ENCODE measurements at places on chromosomes 4 and X. TPM values are rescaled to one million over a fixed set of nuclear protein-coding genes. Genes with fewer than 3 reads are reported as not detected.
A peak's percentile ranks its signal among the peaks of the same experiment; 100 is the strongest.

GRCh38 chr4:37754410-37755185 is 68.4 kb upstream of the RELL1 start:
- no peak for DNase-seq
- H3K4me3 ChIP-seq: no peak overlapping the region
- peaks cover 39% of the 10 kb centered on the region for H3K4me1 ChIP-seq
- H3K27me3 ChIP-seq: no peaks in the 10 kb centered on the region

DNA sequence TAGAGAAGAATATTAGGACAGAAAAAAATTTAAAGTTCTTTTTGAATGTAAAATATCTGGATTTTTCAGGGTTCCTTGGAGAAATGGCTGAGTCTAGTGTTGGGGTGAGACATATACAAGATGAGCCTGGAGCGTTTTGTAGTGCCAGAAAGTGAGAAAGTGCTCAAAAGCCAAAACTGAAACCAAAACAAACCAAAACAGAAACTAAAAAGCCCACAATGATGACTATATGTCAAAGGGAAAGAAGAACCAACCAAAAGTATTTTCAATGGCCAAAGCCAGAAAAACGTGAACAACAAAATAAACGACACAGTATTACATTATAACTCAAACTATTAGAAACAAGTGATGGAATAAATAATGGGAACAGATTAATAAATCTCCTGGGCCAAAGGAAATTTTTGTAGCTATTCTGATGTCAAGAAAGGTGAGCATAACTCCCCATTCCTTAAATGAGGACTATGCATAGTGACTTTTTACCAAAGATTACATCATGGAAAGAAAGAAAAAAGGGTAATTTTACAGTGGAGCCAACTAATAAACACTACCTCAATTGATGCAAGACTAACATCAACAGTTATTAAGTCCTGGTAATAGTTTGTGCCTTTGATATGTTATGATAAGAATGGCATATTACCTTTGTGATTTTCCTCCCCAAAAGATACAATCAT is 1137.6 kb downstream of the C4orf33 start:
- H3K4me3 ChIP-seq: no peak overlapping the region
- DNase-seq: no peak
- no peaks in the 10 kb centered on the region for H3K27me3 ChIP-seq
- H3K27ac ChIP-seq: no peak overlapping the region

- H3K4me1 ChIP-seq: no peaks in the 10 kb centered on the region
- no peaks in the 10 kb centered on the region for H3K36me3 ChIP-seq
- no peak overlapping the region for H3K27ac ChIP-seq
- DNase-seq: no peak
Observed at GRCh38 chr4:81348778-81349094, 123.0 kb downstream of the RASGEF1B start.

DNA sequence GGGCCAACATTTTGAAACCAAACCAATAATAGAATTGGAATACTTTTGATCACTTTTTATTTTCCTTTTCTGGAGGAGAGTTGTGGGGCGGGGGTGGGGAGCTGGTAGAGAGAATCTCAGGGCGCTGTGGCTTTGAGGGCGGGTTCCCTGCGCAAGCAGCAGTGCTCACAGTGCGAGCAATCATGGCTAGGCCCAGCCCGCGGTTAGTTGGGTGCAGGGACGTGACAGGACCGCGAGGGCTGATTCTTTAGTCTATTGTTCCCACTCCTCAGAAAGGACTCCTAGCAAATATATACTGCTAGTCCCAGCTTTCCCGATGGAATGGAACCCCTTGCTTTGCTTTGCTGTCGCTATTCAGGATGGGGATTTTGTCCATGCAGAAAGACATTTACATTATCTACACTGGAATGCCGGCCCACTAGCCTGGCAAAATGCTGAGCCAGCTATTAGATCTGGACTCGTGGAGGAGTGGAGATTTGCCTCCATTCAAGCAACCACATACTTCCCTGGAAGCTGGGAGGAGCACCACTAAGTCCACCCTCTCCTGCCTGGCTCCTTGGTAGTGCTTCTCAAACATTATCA is 23.9 kb upstream of the APLN start:
- DNase-seq: peak; percentile 19
- peak overlapping the region; percentile 44 for H3K4me3 ChIP-seq
- H3K27ac ChIP-seq: no peak overlapping the region
- no peaks in the 10 kb centered on the region for H3K27me3 ChIP-seq
- peaks cover 6% of the 10 kb centered on the region for H3K4me1 ChIP-seq
- H3K36me3 ChIP-seq: no peaks in the 10 kb centered on the region

GRCh38 chrX:37816766-37817165 is 30.6 kb downstream of the DYNLT3 start:
- H3K4me3 ChIP-seq: no peak overlapping the region
- H3K36me3 ChIP-seq: no peaks in the 10 kb centered on the region
- no peak overlapping the region for H3K27ac ChIP-seq
- no peak for DNase-seq
- peaks cover 3% of the 10 kb centered on the region for H3K4me1 ChIP-seq
- H3K27me3 ChIP-seq: no peaks in the 10 kb centered on the region

GRCh38 chr4:186536285-186536684 is 19.1 kb downstream of the MTNR1A start:
- no peak for DNase-seq
- H3K4me1 ChIP-seq: no peaks in the 10 kb centered on the region
- H3K36me3 ChIP-seq: no peaks in the 10 kb centered on the region
- H3K27ac ChIP-seq: no peak overlapping the region
- H3K4me3 ChIP-seq: no peak overlapping the region
- H3K27me3 ChIP-seq: no peaks in the 10 kb centered on the region

- no peaks in the 10 kb centered on the region for H3K36me3 ChIP-seq
- H3K27me3 ChIP-seq: no peaks in the 10 kb centered on the region
- no peaks in the 10 kb centered on the region for H3K4me1 ChIP-seq
- no peak overlapping the region for H3K27ac ChIP-seq
- no peak for DNase-seq
Observed at GRCh38 chr4:66095065-66095464, 424.8 kb upstream of the EPHA5 start.

- DNase-seq: no peak
- no peak overlapping the region for H3K27ac ChIP-seq
- peaks cover 16% of the 10 kb centered on the region for H3K36me3 ChIP-seq
- no peaks in the 10 kb centered on the region for H3K4me1 ChIP-seq
- H3K27me3 ChIP-seq: no peaks in the 10 kb centered on the region
Observed at GRCh38 chrX:100819534-100819836, 706 bp upstream of the CSTF2 start.

- H3K4me1 ChIP-seq: no peaks in the 10 kb centered on the region
- no peak for DNase-seq
- H3K36me3 ChIP-seq: no peaks in the 10 kb centered on the region
Observed at GRCh38 chr4:184861047-184861446, 35.3 kb upstream of the ACSL1 start.

DNA sequence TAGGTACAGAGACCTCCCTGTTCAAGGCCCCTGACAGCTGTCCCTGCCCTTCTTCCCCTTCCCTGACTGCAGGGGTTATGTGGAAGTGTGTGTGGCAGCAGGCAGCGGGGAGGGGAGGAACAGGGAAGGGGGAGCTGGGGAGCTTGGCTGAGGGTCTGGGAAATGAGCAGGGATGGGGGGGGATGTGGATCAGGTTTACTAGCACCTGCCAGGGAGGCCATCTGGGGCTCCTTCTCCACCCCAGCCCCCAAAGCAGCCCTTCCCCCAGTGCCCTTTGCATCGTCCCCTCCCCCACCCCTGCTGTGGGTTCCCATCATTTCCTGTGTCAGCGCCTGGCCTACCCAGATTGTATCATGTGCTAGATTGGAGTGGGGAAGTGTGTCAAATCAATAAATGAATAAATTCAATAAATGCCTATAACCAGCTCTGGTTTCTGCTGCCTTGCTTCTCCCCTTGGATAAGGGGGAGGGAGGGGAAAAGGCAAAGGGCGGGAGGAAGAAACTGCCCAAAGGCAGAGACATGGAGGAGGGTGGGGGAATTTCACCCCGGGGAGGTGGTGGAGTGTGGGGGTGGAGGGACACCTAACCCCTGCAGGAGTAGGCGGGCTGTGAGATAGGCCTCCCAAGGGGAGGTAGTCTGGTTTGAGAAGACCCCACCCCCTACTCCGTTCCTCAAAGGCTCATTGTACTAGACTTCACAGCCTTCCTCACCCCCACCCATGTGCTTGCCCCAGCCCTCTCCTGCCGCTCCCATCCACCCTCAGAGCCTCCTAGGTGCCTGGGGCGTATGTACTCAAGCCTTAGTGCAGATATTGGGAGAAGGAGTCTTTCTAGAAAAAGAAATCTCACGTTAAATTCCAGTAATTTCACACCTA is 3.2 kb downstream of the CXorf65 start:
- H3K27me3 ChIP-seq: peaks cover 3% of the 10 kb centered on the region
- DNase-seq: no peak
- H3K27ac ChIP-seq: peak overlapping the region; percentile 93
- H3K4me1 ChIP-seq: peaks cover 90% of the 10 kb centered on the region

DNA sequence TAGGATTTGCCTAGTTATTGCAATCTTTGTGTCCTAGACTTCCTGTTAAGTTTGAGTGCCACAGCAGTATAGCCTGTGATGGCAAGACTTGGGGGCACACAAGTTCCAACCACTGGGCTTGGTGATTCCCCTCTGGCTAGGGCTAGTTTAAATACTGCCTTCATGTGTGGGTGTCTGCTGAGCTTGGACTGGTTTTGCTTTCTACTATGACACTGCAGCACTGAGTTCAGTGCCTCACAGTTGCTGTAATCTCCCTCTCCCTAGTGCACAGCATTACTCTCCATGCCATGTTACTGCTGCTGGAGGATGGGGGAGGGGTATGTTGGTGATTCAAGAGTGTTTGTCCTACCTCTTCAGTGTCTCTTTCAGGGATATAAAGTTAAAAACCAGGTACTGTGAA is 379.6 kb downstream of the IL15 start:
- DNase-seq: no peak
- H3K27ac ChIP-seq: no peak overlapping the region
- H3K4me3 ChIP-seq: no peak overlapping the region

- H3K27ac ChIP-seq: no peak overlapping the region
- no peak for DNase-seq
- H3K4me1 ChIP-seq: no peaks in the 10 kb centered on the region
- H3K4me3 ChIP-seq: no peak overlapping the region
- no peaks in the 10 kb centered on the region for H3K36me3 ChIP-seq
Observed at GRCh38 chr4:27702730-27703431, 842.2 kb downstream of the STIM2 start.

DNA sequence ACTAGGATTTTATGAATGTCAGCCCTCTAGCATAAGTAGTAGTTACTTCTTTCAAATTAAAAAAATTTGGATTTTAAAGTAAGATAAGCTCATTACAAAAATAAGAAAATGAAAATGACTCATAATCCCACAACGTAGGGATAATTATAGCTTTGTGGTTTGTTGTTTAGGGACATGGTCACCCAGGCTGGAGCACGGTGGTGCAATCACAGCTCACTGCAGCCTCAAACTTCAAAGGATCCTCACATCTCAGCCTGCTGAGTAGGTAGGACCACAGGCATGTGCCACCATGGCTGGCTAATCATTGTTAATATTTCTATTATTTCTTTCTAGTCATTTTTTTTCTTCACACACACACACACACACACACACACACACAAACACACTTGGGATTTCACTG is 57.6 kb downstream of the PLAC1 start:
- no peak for DNase-seq
- no peak overlapping the region for H3K4me3 ChIP-seq
- no peaks in the 10 kb centered on the region for H3K27me3 ChIP-seq
- no peaks in the 10 kb centered on the region for H3K4me1 ChIP-seq
- no peaks in the 10 kb centered on the region for H3K36me3 ChIP-seq

DNA sequence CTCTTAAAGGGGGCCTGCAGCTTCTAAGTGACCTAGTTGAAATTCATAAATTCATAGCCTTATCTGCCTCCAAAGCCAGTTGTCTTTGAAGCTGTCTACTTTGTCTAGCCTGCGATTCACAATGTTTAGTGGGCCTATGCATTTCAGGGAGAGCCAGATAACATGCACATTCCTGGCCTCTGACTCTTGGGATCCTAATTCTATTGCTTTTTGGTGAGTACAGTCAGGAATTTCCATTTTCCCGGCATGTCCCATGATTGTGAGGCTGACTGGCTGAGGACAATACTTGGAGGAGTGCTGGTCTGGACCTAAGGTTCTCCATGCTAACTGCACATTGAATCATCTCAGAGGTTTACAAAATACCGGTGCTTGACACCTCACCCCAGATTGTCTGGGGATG is 155.0 kb downstream of the MSL3 start:
- H3K27ac ChIP-seq: no peak overlapping the region
- no peaks in the 10 kb centered on the region for H3K27me3 ChIP-seq
- no peak overlapping the region for H3K4me3 ChIP-seq
- H3K4me1 ChIP-seq: no peaks in the 10 kb centered on the region

GRCh38 chr4:1601852-1602654 is 82.1 kb downstream of the FAM53A start:
- peaks cover 13% of the 10 kb centered on the region for H3K27me3 ChIP-seq
- no peak overlapping the region for H3K4me3 ChIP-seq
- peaks cover 2% of the 10 kb centered on the region for H3K4me1 ChIP-seq
- DNase-seq: no peak
- H3K27ac ChIP-seq: no peak overlapping the region
- H3K36me3 ChIP-seq: no peaks in the 10 kb centered on the region

- H3K4me1 ChIP-seq: no peaks in the 10 kb centered on the region
- H3K36me3 ChIP-seq: no peaks in the 10 kb centered on the region
- no peak overlapping the region for H3K4me3 ChIP-seq
Observed at GRCh38 chrX:47112316-47112954, 32.1 kb downstream of the NDUFB11 start.

GRCh38 chr4:8033067-8033755 is 93.5 kb upstream of the AFAP1 start:
- H3K4me3 ChIP-seq: no peak overlapping the region
- H3K27ac ChIP-seq: no peak overlapping the region
- peaks cover 2% of the 10 kb centered on the region for H3K27me3 ChIP-seq

DNA sequence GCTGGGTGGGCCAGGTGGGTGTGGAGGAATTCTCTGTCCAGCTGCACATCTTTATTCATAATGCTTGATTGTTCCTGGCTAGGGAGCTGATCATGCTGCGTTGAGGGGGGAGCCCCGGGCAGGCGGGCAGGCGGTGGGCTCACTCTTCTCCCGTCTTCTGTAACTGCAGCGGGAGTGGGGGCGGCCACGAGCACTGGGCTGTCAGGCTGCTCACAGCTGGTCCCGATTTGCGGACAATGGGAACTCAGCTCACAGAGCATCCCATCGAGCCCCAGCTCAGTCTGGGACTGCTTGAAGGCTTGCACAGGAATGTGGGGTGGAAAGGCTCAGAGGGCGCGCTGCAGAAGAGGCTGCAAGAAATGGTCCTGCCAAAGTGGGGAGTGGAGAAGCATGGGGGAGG is 63.8 kb downstream of the EFNB1 start:
- no peaks in the 10 kb centered on the region for H3K4me1 ChIP-seq
- DNase-seq: no peak
- H3K4me3 ChIP-seq: no peak overlapping the region
- no peak overlapping the region for H3K27ac ChIP-seq
- H3K27me3 ChIP-seq: no peaks in the 10 kb centered on the region

Gene SERTM2
- total RNA-seq: 0.14 TPM

Gene USP17L18
- total RNA-seq: not detected

Gene STAP1
- total RNA-seq: 17.3 TPM

Gene PPP2R2C
- 5.4 TPM for total RNA-seq

Gene MAGEB2
- not detected for total RNA-seq

Gene DMRTC1B
- 0.14 TPM for total RNA-seq

Gene CLCN5
- total RNA-seq: 2.6 TPM

Gene SMPX
- 0.99 TPM for total RNA-seq

Gene VSIG4
- total RNA-seq: 2.1 TPM

Gene TBC1D8B
- 1.5 TPM for total RNA-seq

Gene CCDC149
- total RNA-seq: 1.5 TPM

Gene ADAMTS3
- total RNA-seq: 1.8 TPM

All from thymus (tissue), 14 donors.